Ovary (tissue), 10 donors: ENCODE measurements at places on chromosomes 16 and 17.
A peak's percentile ranks its signal among the peaks of the same experiment; 100 is the strongest.

GRCh38 chr16:89020068-89020924 lies 43.3 kb upstream of the CBFA2T3 start:
- H3K4me3 ChIP-seq: no peak overlapping the region
- no peaks in the 10 kb centered on the region for H3K4me1 ChIP-seq
- DNase-seq: no peak
- H3K27ac ChIP-seq: no peak overlapping the region
- no peaks in the 10 kb centered on the region for H3K27me3 ChIP-seq
- H3K36me3 ChIP-seq: no peaks in the 10 kb centered on the region

- H3K36me3 ChIP-seq: no peaks in the 10 kb centered on the region
- peak overlapping the region; percentile 52 for H3K4me3 ChIP-seq
- DNase-seq: peak; percentile 44
- H3K27me3 ChIP-seq: no peaks in the 10 kb centered on the region
- H3K4me1 ChIP-seq: peaks cover 9% of the 10 kb centered on the region
Observed at GRCh38 chr17:64130559-64131001, 636 bp upstream of the ERN1 start.

DNA sequence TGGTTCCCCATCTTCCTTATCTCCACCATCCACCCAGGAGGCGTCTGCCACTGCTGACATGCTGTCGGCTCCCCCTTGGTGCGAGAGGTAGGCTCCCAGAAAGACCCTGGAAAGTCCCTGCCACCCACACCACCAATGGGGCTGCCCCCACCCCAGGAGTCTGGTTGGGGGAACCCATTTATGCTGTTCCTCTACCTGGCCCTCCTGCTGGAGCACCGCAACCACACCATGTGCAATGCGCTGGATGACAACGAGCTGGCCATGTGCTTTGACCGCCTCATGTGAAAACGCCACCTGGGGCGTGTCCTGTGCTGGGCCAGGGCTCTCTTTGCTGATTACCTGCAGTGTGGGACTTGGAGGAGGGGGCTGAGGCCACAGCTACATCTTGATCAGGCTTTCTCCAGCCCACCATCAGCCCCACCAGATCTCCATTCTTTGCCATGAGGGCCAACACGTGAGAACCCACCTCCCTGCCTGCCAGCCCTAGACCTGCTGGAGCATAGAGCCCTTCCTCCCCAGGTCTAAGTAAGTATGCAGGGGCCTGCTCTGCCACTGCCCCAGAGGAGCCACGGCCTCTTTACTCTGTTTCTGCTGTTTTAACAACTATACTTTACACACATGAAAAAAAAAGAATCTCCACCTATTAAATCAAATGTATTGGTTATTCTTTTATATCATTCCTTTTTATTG lies 7.9 kb upstream of the ALDH3A1 start:
- H3K36me3 ChIP-seq: no peaks in the 10 kb centered on the region
- no peaks in the 10 kb centered on the region for H3K27me3 ChIP-seq
- no peak overlapping the region for H3K27ac ChIP-seq

GRCh38 chr16:88589441-88589840 lies 19.2 kb downstream of the ZC3H18 start:
- no peak overlapping the region for H3K4me3 ChIP-seq
- no peaks in the 10 kb centered on the region for H3K4me1 ChIP-seq
- no peaks in the 10 kb centered on the region for H3K27me3 ChIP-seq

- DNase-seq: no peak
- H3K4me3 ChIP-seq: no peak overlapping the region
- H3K27me3 ChIP-seq: no peaks in the 10 kb centered on the region
- H3K36me3 ChIP-seq: no peaks in the 10 kb centered on the region
Observed at GRCh38 chr16:26772503-26772902, 294.2 kb upstream of the C16orf82 start.

GRCh38 chr17:70499067-70499786 lies 329.9 kb downstream of the KCNJ2 start:
- H3K27me3 ChIP-seq: no peaks in the 10 kb centered on the region
- H3K27ac ChIP-seq: no peak overlapping the region
- no peak overlapping the region for H3K4me3 ChIP-seq
- H3K4me1 ChIP-seq: no peaks in the 10 kb centered on the region
- DNase-seq: no peak
- no peaks in the 10 kb centered on the region for H3K36me3 ChIP-seq

- no peaks in the 10 kb centered on the region for H3K36me3 ChIP-seq
- H3K4me3 ChIP-seq: no peak overlapping the region
- H3K27ac ChIP-seq: peak overlapping the region; percentile 67
- no peaks in the 10 kb centered on the region for H3K27me3 ChIP-seq
- peaks cover 61% of the 10 kb centered on the region for H3K4me1 ChIP-seq
Observed at GRCh38 chr17:82241183-82241925, 12.5 kb downstream of the SLC16A3 start.

GRCh38 chr17:6086603-6087400 lies 16.6 kb downstream of the WSCD1 start:
- H3K4me1 ChIP-seq: no peaks in the 10 kb centered on the region
- DNase-seq: no peak
- no peak overlapping the region for H3K27ac ChIP-seq
- H3K36me3 ChIP-seq: no peaks in the 10 kb centered on the region

GRCh38 chr17:41060052-41060604 lies at the start of gene KRTAP2-3:
TSS of gene KRTAP2-3 (minus strand) at chr17:41060114. CDS start at chr17:41060050, 64 bp downstream.
- H3K36me3 ChIP-seq: no peaks in the 10 kb centered on the region
- no peak within 1 kb of the TSS for H3K4me3 ChIP-seq
- H3K27ac ChIP-seq: no peak within 1 kb of the TSS
- DNase-seq: no peak
- H3K27me3 ChIP-seq: no peaks in the 10 kb centered on the region

DNA sequence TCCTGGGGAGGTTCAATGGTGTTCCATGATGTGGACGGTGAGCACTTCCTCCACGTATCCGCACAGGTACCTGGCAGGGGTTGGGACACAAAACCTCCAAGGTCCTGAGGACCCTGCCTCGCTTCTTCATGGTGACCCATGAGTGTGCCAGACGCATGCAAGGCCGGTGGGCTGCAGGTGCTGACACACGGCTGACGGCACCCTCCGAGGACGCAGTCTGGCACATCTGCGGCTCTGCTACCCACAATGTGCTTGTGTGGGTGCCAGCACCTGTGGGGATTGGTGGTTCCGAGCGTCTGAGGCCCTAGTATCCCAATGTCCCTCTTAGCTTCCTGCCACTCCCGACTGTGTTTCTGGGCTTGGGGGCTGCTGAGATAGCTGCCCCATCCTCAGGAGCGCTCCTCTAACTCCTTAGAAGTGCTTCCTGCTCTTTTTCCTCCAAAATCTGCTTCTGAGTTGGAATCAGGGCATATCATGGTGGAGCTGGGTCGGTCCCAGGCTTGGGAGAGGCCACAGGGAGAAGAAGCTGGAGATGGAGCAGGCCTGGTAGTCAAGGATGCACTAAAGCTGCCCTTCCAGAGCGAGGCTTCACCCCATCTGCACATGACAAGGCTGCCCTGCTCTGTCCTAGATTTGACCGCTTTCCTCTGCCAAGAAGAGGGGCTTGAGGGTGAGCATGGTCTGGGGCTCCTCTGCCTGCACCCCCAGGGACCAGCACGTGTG lies 1.6 kb downstream of the CYGB start:
- H3K27me3 ChIP-seq: no peaks in the 10 kb centered on the region
- DNase-seq: no peak
- peaks cover 15% of the 10 kb centered on the region for H3K4me1 ChIP-seq
- H3K4me3 ChIP-seq: no peak overlapping the region

- no peak overlapping the region for H3K4me3 ChIP-seq
- no peaks in the 10 kb centered on the region for H3K36me3 ChIP-seq
- DNase-seq: no peak
- no peaks in the 10 kb centered on the region for H3K27me3 ChIP-seq
Observed at GRCh38 chr17:48382989-48383388, 47.0 kb downstream of the SKAP1 start.

DNA sequence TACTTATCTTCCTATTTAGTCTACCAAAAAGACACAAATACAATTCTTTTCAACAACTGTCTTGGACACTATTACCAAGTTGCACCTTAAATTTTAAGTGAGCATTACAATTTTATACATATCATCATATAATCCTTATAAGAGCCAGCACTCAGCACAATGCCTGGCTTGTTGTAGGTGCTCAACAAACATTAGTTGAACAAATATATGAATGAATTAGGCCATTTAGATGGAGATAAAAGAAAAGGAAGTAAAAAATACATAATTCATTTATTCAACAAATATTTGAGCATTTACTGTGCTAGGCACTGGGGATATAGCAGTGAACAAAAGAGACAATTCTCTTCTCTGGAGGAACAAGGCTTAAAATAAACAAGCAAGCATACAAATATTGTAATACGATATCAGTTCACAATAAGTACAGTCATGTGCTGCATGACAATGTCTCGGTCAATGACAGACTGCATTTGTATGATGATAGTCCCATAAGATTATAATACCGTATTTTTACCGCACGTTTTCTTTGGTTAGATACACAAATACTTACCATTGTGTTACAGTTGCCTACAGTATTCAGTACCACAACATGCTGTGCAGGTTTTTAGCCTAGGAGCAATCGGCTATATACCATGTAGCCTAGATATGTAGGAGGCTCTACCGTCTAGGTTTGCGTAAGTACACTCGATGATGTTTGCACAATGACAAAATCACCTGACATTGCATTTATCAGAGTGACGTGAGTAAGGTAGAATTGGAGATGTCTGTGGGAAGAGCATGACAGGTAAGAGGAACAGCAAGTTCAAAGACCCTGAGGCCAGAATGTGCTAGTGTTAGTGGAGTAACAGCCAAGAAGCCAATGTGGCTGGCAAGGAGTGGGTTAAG lies 86.4 kb upstream of the HS3ST2 start:
- no peak for DNase-seq
- H3K4me1 ChIP-seq: peaks cover 6% of the 10 kb centered on the region
- no peaks in the 10 kb centered on the region for H3K27me3 ChIP-seq
- H3K36me3 ChIP-seq: no peaks in the 10 kb centered on the region

DNA sequence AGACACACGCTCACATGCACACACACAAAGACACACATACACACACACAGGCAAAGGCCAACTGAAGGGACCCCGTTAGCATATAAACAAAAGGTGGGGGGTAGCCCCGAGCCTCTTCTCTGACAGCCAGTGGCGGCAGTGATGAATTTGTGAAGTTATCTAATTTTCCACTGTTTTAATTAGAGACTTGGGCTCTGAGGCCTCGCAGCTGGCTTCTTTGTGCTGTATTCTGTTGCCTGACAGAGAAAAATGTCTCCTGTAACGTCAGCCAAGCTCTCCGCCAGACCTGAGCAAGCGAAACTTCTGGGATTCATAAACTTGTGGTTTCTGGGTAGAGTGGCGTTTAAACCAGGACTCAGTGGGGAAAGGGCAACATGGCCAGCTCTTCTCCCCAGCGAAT lies 113.9 kb upstream of the FOXF1 start:
- H3K27ac ChIP-seq: no peak overlapping the region
- H3K4me1 ChIP-seq: no peaks in the 10 kb centered on the region
- DNase-seq: no peak
- no peak overlapping the region for H3K4me3 ChIP-seq
- no peaks in the 10 kb centered on the region for H3K27me3 ChIP-seq
- H3K36me3 ChIP-seq: no peaks in the 10 kb centered on the region

- H3K4me1 ChIP-seq: peaks cover 5% of the 10 kb centered on the region
- H3K4me3 ChIP-seq: no peak overlapping the region
- H3K27me3 ChIP-seq: no peaks in the 10 kb centered on the region
- no peaks in the 10 kb centered on the region for H3K36me3 ChIP-seq
- DNase-seq: no peak
Observed at GRCh38 chr16:72917051-72917450, 130.9 kb downstream of the ZFHX3 start.

DNA sequence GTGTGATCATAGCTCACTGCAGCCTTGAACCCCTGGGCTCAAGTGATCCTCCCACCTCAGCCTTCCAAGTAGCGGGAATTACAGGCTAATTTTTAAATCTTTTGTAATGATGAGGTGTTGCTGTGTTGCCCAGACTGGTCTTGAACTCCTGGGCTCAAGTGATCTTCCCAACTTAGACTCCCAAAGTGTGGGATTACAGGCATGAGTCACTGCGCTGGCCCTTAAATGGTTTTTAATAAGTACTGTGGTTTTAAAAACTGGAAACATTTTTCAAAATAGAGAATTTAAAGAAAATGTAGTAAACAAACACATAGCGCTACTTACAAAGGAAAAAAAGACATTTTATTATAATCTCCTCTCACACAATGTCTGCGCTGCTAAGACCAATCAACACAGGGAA lies 32.2 kb downstream of the MARCHF10 start:
- H3K36me3 ChIP-seq: no peaks in the 10 kb centered on the region
- H3K4me1 ChIP-seq: peaks cover 2% of the 10 kb centered on the region
- no peak overlapping the region for H3K27ac ChIP-seq

- H3K4me1 ChIP-seq: peaks cover 8% of the 10 kb centered on the region
- no peak overlapping the region for H3K27ac ChIP-seq
- H3K27me3 ChIP-seq: no peaks in the 10 kb centered on the region
- no peaks in the 10 kb centered on the region for H3K36me3 ChIP-seq
Observed at GRCh38 chr17:80663781-80664206, 119.2 kb downstream of the RPTOR start.

GRCh38 chr16:50737420-50737959 lies 4.4 kb upstream of the CYLD start:
- H3K27ac ChIP-seq: no peak overlapping the region
- H3K4me1 ChIP-seq: no peaks in the 10 kb centered on the region
- no peaks in the 10 kb centered on the region for H3K36me3 ChIP-seq
- H3K4me3 ChIP-seq: no peak overlapping the region
- DNase-seq: no peak

- H3K4me1 ChIP-seq: no peaks in the 10 kb centered on the region
- H3K4me3 ChIP-seq: no peak overlapping the region
- H3K27me3 ChIP-seq: no peaks in the 10 kb centered on the region
- H3K27ac ChIP-seq: no peak overlapping the region
- no peaks in the 10 kb centered on the region for H3K36me3 ChIP-seq
Observed at GRCh38 chr17:49861150-49861884, 13.4 kb upstream of the TAC4 start.

DNA sequence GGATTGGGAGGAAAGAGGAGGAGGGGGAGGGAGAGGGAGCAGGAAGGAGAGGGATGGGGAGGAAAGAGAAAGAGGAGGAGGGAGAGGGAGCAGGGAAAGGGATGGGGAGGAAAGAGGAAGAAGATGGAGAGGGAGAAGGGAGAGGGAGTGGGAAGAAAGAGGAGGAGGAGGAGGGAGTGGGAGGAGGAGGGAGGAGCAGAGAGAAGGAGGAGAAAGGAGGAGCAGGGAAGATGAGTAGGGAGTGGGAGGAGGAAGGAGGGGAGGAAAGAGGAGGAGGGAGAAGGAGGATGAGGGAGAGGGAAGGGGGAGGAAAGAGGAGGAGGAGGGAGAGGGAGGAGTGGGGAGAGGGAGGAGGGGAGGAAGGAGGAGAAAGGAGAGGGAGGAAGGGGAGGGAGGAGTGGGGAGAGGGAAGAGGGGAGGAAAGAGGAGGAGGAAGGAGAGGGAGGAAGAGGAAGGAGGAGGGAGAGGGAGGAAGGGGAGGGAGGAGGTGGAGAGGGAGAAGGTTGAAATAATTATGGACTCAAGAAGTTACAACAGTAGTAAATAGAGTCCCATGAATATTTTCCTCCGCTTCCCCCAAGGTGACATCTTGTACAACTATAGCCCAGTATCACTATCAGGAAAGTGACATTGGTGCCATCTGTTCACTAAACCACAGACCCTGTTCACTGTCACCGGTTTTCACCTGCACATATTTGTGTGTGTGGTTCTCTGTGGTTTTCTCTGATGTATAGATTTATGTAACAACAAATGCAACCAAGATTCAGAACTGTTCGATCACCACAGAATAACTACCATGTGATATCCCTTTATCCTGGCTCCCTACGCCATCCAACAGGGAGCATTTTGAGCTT lies 325.3 kb upstream of the EEF2KMT start:
- DNase-seq: no peak
- no peaks in the 10 kb centered on the region for H3K36me3 ChIP-seq
- H3K27ac ChIP-seq: no peak overlapping the region
- H3K4me1 ChIP-seq: no peaks in the 10 kb centered on the region
- H3K27me3 ChIP-seq: no peaks in the 10 kb centered on the region
